Stimulated activated CD4-positive, alpha-beta T cell treated with anti-CD3 and anti-CD28 coated beads, Interleukin-1b, Interleukin-23, amount 100 ng/mL, for 24 hours (primary cell): ENCODE measurements at places on chromosomes 13 and 19.
A peak's percentile ranks its signal among the peaks of the same experiment; 100 is the strongest.

DNA sequence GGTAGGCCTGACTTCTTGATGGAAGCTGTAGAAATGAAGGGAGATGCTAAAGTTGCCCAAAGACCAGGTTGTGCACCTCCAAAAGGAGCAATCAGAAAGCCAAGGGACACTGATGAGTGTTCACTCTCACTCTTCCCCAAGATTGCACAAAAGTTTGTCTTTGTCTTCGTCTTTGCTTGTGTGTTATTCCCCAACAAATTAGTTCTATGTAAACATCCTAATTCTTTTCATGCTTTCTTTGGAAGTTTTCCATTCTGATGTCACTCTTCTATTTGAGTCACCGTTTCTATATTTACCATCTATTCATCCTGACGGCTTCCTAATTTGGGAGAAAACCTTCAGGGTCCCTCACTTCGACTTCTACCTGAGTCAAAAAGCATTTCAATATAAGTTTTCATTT, 3.7 kb upstream of the TMEM272 start:
- DNase-seq: no peak

GRCh38 chr19:17519967-17520366, 8.5 kb downstream of the PGLS start:
- no peak for DNase-seq

GRCh38 chr13:98044301-98044700, 90.8 kb downstream of the IPO5 start:
- no peak for DNase-seq

DNA sequence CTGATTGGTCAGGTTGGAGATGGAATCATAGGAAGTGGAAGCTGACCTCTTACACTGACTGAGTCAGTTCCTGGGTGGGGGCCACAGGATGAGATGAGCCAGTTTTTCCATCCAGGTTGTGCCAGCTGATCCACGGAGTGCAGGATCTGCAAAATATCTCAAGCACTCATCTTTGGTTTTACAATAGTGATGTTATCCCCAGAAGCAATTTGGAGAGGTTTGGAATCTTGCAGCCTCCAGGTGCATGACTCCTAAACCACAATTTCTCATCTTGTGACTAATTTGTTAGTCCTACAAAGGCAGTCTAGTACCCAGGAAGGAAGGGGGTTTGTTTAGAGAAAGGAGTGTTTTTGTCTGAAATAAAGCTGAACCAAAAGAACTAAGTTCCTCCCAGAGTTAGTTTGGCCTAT, 212.8 kb downstream of the SLITRK6 start:
- DNase-seq: no peak

GRCh38 chr13:43180837-43181236, 157.5 kb downstream of the DNAJC15 start:
- DNase-seq: no peak

DNA sequence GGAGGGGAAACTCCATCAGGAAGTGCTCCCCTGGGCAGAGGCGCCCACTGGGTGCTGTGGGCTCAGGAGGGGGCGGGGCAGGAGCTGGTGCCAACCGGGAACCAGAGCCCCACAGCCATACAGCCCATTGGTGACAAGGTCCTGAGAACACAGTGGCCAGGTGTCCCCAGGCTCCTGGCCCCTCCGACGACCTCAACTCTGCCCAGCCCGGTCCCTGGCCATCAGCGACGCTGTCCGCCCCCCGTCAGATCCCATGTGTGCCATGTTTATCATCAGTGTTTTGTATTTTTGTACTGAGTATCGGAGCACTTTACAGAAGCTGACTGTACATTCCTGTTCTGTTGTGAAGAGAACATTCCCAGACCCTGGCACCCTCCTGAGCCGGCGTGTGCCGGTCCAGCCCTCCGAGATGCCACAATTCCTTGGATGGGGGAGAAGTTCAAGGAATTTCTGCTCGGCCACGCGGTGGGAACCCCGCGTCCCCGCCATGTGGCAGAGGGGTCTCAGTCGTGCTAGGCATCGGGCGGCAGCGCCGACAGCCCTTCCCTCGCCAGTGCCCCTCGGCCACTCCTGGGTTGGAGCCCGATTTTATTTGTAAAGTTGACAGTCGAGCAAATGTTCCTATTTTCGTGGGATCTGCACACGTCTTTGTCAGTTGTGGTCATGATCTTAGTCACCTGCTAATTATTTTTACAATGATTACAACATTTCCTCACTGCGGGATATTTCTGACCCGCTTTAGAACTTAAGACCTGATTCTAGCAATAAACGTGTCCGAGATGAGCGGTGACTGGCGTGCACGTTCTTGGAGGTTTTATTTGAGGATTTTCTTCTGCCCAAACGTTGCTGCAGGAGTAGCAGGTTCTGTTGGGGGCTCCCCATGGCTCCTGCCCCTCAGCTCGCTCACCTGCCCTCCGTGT, 16.9 kb downstream of the PEX11G start:
- DNase-seq: no peak

DNA sequence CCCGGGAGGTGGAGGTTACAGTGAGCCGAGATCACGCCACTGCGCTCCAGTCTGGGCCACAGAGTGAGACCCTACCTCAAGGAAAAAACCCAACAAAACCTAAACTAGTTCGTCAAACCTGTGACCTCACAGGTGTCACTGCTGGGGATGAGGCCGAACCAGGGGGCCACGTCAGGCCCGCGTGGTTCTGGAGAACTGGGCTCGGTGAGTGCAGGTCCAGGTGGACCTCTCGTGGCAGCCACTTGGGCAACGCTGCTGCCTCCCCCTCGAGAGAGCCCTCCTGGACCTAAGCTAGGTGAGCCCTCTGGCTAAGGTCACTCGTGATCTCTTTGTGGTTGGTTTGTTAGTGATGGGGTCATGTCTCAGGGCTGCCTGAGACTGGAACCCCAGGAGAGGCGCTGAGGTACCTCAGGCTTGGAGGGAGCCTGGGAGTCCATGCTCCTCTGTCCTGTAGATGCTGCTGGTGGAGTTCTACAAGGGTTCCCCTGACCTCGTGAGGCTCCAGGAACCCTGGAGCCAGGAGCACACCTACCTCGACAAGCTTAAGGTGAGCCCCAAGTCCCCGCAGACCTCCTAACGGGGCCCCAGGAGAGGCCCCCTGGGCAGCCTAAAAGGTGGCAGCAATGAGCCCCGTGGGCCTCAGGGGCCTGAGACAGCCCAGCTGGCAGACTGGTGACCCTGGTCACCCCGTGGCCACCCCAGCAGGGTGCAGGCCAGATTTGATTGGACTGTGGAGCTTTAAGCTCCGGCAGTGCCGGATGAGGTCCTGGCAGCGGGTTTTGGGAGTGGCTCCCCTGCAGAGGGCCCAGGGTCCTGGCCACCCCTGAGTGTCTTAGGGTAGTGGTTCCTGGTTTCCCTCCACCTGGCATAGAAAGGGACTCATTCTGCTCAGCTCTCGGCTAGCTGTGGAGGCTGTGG, 15.6 kb downstream of the MPND start:
- no peak for DNase-seq

GRCh38 chr13:97935071-97935470, 18.4 kb upstream of the IPO5 start:
- DNase-seq: no peak

DNA sequence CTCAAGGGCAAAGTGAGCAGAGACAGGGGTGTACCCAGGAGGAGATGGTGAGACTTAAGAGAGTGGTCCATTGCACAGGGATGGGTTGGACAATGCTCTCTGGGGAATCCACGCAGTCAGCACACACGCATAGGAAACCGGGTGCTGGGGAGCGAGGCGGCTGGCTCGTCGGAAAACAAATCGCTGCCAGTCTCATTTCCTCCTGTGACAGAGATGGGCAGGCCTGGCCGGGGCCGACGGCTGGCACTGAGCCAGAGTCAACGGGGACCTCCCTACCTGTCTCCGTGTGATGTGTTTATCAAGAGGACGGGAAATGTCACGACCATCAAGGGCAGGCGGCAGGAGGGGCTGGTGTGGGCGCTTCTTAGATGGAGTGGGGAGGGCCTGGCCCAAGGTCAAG, 27.3 kb downstream of the PTPRS start:
- no peak for DNase-seq

- no peak for DNase-seq
Observed at GRCh38 chr19:55526216-55527196, 10.4 kb downstream of the SBK2 start.

GRCh38 chr19:17555929-17556813, 722 bp downstream of the COLGALT1 start:
- peak; percentile 27 for DNase-seq

DNA sequence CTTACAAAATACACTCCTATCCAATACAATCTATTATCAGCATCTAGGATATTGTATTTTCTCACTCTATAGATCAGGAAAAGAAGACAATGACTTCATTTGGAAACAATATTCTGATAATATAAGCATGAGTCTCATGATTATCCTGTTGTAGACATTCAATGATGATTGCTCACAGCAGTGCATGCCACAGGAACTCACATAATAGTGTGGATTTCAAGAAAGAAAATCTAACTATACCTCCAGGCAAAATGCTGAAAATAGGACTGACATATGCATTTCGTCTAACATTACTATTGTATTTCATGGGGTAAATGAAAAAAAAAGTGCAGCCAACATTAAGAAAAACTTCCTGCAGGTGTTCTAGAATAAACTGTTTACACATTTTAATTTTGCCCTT, 122.6 kb downstream of the POSTN start:
- DNase-seq: no peak

- no peak for DNase-seq
Observed at GRCh38 chr13:24182703-24183081, 22.2 kb downstream of the SPATA13 start.

- no peak for DNase-seq
Observed at GRCh38 chr13:100597253-100597652, 8.7 kb upstream of the GGACT start.

DNA sequence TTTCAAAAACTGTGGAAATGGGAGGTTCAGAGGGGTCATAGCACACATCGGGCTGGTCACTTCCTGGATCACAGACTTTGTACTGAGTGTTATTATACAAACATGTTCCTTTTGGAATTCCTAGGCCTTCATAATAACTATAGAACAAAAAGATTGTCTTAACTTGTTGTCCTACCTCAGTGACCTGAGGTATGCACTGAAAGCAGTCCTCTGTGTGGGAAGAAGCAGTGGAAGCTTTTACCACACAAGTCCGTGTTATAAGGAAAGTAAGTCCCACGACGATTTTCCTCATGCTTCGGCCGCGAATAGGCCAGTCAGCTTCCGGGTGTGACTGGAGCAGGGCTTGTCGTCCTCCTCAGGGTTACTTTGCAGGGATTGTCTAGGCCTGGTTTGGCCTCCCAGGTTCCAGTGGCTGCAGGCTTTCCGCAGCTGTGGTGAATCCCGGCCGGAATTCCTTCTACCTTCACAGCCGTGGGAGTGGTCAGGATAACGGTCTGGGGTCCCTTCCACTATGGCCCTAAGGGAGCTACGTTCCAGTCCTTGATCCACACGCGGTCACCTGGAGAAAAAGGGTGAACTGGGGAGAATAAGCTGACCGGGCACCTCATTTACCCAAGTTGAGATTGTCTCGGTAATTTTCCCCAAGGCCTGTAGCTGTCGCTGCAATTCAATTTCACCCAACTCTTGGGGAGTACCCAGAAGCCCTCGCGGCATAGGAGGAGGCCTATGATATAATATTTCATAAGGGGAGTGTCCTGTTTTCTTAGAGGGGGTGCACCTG, 16.0 kb downstream of the NAPSA start:
- DNase-seq: no peak

GRCh38 chr19:6214881-6215541, 64.8 kb downstream of the MLLT1 start:
- DNase-seq: no peak

DNA sequence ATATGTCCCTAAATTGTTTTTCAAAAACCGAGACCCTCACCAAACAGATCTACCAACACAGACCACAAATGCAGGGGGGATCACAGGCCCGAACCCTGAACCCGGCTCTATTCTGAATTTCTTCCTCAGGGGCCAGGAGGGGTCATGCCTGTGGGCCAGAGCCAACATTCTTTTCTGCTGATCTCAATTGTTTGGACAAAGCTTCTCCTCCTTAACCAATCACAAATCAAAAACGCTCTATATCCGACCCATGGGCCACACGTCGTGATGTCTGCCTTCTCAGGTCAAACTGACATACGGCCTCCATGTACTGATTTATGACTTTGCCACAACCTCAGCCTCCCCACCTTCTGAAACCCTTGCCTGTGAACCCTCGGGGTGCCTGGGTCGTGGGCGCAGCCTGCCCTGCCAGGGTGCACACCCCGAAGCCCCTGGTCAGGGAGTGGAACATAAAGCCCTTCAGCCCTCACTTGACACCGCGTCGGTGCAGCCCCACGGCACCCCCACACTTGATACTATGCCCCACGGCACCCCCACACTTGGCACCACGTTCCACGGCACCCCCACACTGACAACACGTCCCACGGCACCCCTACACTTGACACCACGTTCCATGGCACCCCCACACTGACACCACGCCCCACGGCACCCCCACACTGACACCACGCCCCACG, 58.4 kb upstream of the C13orf46 start:
- no peak for DNase-seq

DNA sequence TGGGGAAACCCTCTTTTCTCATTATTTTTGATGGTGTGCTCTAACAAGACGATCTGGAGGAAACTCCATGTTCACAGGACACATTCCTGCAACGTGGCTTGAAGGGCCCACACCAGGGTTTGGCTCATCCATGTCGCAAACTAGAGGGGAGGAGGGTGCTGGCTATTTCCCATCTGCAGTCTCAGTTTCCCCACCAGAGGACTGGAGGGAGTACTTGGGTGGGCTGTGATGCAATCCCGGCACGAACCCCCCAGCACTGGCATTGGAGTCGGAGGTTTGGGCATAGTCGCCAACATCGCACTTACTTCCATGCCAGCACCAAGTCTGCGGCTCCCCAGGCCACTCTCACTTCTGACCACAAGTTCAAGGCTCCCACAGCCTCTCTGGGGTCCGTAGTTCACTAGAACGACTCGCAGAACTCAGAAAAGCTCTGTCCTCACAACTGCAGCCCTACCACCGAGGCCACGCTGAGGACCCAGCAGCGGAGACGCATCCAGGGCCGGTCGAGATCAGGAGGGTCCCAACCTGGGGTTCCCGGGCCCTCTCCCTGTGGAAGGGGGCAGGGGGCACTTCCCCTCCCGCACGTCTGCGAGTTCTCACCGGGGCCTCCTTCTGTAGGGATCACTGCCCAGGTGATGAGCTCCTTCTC, 165.6 kb upstream of the SOX1 start:
- no peak for DNase-seq

DNA sequence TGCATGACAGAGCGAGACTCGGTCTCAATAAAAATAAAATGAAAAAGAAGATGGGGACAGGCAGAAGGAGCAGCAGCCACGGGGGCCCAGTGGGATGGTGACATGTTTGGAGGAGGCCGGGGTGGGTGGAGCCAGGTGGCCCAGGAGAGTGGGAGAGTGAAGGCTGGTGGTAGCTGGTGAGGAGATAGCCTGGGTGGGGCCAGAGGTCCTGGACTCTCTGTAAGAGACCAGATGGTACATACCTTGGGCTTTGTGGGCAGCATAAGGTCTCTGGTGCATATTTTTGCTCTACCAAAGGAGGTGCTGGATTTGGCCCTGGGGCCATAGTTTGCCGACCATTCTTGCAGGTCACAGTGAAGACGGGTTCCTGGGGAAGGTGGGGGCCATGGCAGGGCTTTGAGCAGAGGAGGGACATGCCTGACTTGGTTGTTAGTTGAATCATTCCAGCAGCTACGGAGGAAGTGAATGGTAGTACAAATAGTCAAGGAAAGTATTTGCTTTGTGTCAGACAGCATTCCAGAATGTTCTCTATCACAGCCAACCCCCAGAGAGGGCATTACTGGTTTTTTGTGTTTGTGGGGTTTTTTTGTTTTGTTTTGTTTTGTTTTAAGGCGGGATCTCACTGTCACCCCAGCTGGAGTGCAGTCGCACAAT, 69.1 kb downstream of the ARHGEF18 start:
- no peak for DNase-seq
